ENCODE measurements at places on chromosomes 2 and 18.

GRCh38 chr2:104332731-104333130 lies 521.2 kb upstream of the POU3F3 start:
- no peak for DNase-seq

DNA sequence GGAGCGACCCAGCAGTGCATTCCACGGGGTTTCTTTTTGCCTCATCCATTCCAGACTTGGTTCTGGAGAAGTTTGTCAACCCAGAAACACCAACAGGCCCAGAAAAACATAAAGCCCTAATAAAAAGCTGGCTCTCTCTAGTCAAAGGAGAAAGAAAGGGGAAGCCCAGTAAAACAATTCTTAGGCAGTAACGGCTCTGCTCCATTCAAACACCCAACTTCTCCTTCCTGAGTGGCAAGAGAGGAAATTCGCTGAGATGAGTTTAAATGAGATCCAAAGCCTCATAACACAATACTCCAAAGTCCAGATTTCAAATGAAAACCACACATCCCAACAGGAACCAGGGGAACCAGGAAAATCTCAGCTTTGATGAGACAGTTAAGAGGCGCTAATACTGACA lies 179.9 kb downstream of the RPIA start:
- DNase-seq: no peak

DNA sequence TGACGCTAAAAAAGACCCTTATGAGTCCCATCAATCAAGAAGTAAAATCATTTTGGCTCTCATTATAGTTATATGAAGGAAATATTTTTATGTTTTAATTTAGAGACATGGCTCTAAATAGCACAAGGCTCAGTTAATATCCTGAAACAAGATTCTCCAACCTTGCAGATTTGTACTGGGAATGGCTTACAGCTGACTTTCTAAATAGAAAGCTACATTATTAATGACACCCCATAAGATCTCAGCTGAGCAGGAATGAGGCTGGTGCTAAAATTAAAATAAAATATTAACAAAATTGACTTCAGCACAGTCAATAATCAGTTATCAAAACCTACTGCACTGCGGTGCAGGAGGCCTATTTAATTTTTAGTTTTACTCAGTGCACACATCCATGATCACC lies 136.9 kb downstream of the SLC39A10 start:
- DNase-seq: no peak

- DNase-seq: no peak
Measured at GRCh38 chr2:119252186-119253113, 28.8 kb downstream of the STEAP3 start.

- no peak for DNase-seq
Measured at GRCh38 chr2:139077099-139077737, 297.0 kb upstream of the NXPH2 start.

DNA sequence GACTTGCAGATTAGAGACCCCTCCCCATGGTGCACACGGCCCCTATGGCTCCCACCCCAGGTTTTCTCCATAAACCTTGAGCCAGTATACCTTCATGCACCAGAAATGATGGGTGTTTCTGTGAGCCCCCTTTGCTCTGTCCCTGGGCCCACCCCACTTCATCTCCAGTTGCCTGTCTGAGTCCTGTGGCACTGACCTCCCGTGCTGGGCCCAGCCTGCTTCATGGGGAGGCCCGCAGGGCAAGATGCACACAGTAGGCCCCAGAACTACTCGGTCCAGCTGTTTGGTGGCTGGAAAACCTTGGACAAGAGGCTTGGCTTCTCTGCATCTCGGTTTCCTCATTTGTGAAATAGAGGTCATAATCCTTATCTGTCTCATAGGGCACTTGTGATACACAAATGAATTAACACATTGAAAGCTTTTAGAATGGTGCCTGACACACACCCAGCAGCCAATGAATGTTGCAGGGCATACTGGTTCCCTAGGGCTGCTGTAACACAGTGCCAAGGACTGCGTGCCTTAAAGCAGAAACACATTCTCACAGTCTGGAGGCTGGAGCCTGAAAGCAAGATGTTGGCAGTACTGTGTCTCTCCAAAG lies 58.4 kb downstream of the SH3BP4 start:
- DNase-seq: no peak

- no peak for DNase-seq
Measured at GRCh38 chr18:38693104-38693503, 1127.5 kb upstream of the CELF4 start.

- DNase-seq: no peak
Measured at GRCh38 chr18:6781796-6782195, 52.3 kb downstream of the ARHGAP28 start.

Measured in T-helper 2 cell (primary cell).